Fibroblast of skin of left biceps (primary cell): ENCODE measurements at places on chromosomes 5 and 9.

GRCh38 chr5:98570010-98570409, 203.5 kb upstream of the RGMB start:
- DNase-seq = no peak

- no peak for DNase-seq
These were observed 2.2 kb downstream of the C5orf46 start for GRCh38 chr5:147904110-147904509.

DNA sequence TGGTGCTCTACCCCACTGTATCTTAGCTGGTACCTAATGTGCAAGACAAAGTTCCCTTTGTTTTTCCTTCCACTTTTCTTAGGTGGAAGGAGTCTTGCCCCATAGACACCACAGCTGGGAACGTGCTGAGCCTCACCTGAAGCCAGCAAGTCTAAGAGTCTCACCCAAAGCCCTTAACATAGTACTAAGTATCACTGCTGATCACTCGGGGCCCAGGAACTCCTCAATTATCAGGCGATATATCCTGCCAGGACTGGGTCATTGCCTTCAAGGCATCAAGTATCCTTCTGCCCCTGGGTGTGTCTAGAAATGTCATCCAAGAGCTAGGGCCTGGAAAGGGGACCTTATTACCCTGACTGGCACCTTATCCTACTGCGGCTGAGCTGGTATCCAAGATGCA, 123.9 kb downstream of the PTPRD start:
- DNase-seq = no peak

- DNase-seq = no peak
These were observed 159.7 kb downstream of the SGCD start for GRCh38 chr5:156486394-156487238.

GRCh38 chr5:91898898-91899297, 515.8 kb upstream of the ARRDC3 start:
- DNase-seq = no peak

- DNase-seq = no peak
These were observed 253.5 kb upstream of the HAPLN1 start for GRCh38 chr5:83973925-83974815.

- DNase-seq = no peak
These were observed 554.3 kb upstream of the CLINT1 start for GRCh38 chr5:158413122-158413680.

- DNase-seq = no peak
These were observed 75.6 kb upstream of the SPRY4 start for GRCh38 chr5:142400415-142400814.

DNA sequence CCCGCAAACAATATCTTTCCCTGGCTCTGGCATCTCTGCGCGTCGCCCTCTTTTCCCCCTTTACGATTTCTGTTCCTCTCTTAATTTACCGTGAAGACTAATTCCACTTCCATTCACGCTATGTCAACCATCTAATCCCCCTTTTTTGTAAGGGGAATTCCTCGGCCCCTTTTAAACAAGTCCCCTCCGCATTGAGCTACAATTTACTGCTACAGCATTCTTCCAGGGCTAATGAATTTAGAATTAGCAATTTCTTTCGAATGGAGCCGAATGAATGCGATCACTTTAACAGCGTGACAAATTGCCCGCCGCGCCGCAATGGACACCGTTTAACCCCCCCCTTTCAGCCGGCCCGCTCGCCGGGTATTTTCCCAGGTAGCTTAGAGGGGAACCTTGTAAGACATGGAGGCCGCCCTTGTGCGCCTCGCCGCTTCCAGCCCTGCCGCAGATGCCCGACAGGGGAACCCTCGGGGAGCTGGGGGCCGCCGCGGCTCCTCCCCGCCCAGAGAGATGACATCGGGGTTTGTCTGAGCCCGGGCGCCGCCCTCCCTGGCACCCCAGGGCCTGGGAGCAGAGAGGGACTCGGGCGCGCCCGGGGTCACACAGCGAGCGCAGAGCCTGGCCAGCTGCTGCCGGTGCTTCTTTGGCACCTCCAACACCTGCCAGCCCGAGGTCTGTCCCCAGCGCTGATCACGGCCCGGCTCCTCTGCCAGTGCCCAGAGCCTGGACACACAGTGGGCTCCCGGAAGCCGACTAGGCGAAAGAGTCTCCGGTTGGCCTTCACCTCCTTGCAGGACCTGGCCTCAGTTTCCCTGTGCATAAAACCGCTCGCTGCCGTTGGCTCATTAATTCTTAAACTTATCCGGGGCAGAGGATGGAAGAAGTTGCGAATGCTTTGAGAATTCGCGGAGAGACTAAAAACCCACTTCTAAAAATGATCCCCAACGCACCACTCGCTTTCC, 1.3 kb downstream of the PRDM12 start:
- DNase-seq = no peak
